Right kidney (tissue), 9 donors: ENCODE measurements at places on chromosomes 7 and 10.

DNA sequence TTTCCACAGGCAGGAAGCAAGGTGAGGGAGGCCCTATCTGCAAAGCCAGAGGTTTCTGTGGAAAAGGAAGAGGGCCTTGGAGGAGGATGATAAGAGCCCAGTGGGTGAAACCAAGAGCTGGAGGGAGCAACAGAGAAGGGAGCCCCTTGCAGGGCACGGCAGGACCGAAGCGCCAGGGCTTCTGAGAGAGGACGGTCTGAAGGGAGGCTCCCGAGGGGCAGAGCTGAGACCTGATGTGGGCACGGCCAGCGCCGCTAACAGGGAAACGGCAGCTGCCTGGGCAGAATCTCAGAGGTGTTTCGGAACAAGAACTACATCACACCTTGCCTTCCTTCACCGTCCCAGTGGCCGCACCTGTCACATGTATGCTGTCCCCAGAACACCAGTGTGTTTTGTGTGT, 144.3 kb upstream of the ADARB2 start:
- no peak for DNase-seq

DNA sequence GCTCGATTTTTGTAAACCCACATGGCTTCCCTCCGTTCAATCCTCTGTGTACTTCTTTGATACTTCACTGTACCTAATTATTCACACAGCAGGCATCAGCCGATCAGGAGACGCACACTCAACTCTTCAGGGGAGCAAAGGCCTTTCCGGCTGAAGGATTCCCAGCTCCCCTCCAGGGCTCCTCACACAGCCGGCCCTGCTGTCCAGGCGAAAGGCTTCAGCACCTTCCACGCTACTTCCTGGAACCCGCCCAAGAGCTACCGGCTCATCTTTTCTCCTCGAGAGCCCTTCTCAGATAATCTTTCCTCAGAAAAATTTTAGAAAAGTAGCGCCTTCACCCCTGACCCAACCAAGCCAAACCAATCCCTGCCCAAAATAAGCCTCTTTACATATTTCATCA, 270.4 kb downstream of the ZMYND11 start:
- no peak for DNase-seq

DNA sequence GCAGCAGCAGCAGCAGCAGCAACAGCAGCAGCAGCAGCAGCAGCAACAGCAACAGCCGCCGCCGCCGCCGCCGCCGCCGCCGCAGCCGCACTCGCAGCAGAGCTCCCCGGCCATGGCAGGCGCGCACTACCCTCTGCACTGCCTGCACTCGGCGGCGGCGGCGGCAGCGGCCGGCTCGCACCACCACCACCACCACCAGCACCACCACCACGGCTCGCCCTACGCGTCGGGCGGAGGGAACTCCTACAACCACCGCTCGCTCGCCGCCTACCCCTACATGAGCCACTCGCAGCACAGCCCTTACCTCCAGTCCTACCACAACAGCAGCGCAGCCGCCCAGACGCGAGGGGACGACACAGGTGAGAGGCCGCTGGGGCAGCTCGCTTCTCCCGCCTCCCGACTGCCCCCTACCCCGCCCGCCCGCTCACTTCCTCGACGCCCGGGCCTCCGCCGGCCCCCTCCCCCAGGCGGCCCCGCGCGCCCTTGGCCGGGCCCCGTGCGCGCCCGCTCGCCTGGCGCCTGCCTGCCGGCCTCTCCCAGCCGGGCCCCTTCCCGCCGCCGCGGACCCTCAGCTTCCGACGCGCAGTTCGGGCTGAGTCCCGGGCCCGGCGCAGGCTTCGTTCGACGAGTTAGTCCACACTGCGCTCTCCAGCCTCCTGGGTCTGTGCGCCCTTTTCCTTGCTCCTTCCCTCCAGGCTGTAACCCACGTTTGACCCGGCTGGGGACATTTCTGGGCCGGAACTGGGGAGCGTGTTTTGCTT, 882 bp downstream of the DLX6 start:
- DNase-seq: peak; percentile 83

DNA sequence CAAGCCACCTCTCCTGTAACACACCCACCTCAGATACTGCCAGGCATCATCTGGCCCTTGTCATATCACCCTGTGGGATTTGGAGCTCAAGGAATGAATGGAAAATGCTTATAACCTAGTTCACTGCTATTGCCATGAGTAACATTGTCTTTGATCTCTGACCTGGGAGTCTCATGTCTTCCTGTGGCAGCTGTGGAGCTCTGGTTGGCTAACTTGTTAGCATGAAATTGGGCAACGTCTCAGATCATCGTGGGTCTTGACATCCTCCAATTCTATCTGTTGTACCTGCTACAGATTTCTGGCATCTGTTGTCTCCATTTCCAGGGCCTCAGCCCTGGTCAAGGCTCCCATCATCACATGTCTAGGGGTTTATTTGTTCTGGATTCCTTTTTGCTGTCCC, 2.2 kb upstream of the TMEM270 start:
- DNase-seq: no peak

- DNase-seq: no peak
These were observed 43.3 kb downstream of the ETV1 start for GRCh38 chr7:13946181-13946580.

- DNase-seq: no peak
These were observed 55.2 kb upstream of the DKK1 start for GRCh38 chr10:52258799-52259425.

GRCh38 chr7:265998-266850, 23.7 kb upstream of the FOXL3 start:
- no peak for DNase-seq

- DNase-seq: no peak
These were observed 317.9 kb upstream of the NFE2L3 start for GRCh38 chr7:25834050-25834449.

- DNase-seq: no peak
These were observed 2.4 kb upstream of the HOXA10 start for GRCh38 chr7:27176524-27176845.

GRCh38 chr10:73894245-73894971, 16.5 kb upstream of the PLAU start:
- no peak for DNase-seq

- DNase-seq: no peak
These were observed 26.8 kb downstream of the TLX1 start for GRCh38 chr10:101157756-101158458.

GRCh38 chr7:135168001-135168400, 2.5 kb downstream of the CYREN start:
- no peak for DNase-seq

DNA sequence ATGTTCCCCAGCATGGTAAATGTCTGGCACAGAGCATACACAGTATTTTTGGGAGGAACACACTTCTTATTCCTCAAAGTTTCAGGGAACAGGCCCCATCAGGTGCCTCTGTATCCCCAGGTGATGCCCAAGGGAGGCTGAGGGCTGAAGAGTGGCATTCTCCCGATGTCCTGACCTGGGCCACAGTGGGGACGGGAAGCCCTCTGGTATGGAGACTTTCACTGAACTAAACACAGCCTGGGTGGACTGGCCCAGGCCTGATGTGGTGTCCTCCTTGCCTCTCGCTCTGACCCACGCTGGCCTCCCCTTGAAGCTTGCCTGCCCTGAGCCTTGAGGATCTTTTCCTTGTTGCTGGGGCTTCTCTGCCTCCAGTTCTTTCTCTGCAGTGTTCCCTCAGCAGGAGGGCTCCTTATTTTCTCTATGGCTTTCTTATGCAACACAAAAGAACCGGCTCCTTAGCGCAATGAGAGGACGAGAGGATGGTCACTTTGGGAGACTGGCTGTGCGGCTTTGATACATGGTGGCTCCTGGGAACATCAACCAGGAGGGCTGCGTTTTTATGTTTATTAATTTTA, 157.5 kb upstream of the TNS3 start:
- no peak for DNase-seq

- DNase-seq: no peak
These were observed 313.8 kb upstream of the SHH start for GRCh38 chr7:156125841-156126730.

GRCh38 chr10:13808556-13809391, 222.0 kb downstream of the PRPF18 start:
- no peak for DNase-seq

- DNase-seq: no peak
These were observed 42.8 kb downstream of the PITRM1 start for GRCh38 chr10:3129581-3130340.

GRCh38 chr10:108901781-108902618, 1021.3 kb downstream of the XPNPEP1 start:
- peak; percentile 14 for DNase-seq

DNA sequence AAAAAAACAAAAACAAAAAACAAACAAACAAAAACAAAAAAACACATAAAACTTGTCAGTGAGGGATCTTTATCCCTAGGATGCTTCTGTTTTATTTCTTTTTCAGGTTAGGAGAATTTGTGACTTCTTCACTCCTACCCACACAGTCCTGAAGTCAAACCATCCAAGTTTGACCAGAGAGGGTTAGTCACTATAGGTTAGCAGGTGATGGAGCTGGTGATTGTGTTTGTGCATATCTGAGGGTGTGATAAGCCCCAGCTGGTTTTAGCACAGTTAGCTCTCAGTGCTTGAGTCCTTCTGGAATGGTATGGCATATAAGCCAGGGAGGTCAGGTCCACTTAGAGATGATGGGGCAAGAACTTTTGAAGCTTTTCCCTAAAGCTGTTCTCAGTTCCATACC, 11.8 kb upstream of the IKZF1 start:
- DNase-seq: no peak

DNA sequence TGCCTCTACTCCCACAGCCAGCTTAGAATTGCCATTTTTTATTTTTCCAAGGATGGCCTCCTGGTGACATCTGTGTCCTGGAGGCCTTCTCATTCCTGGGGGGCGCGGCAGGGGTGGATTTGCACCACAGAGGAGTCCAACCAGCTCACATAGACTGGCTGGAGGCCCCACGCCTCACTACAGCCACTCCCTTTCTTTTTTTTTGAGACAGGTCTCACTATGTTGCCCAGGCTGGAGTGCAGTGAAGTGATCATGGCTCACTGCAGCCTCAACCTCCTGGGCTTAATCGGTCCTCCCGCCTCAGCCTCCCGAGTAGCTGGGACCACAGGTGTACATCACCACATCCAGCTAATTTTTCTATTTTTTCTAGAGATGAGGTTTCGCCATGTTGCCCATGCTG, 57.6 kb upstream of the DOCK1 start:
- DNase-seq: no peak

DNA sequence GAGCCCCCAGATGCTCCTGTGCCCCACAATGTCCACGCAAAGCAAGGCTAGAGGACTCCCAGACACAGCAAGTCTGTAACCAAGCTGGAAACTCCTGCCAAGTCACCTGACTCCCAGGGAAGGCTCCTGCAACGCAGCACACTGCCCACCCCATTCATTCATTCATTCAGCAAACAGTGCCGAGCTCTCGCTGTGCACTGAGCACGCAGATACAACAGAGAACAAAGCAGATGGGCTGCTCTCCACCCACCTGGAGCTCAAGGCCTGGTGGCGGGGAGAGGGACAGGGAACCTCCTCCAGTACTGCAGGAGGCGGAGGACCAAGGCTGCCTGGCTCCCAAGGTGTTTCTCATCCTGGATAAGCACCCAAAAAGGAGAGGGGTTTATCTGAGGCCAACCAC, 8.6 kb downstream of the KCNH2 start:
- no peak for DNase-seq

DNA sequence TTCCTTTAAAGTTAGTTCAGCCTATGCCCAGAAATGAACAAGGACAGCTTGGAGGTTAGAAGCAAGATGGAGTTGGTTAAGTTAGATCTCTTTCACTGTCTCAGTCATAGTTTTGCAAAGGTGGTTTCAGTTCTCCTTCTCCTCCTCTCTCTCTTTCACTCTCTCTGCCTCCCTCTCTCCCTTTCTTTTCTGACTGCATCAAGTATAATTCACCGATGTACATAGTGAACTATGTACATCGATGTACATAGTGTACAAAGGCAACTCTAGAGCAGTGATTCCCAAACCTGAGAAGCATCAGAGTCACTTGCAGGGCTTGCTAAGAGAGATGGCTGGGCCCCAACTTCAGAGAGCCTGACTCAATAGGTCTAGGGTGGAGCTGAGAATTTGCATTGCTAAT, 1259.7 kb downstream of the TYW1 start:
- no peak for DNase-seq
